Cardiac septum (tissue), 1 donor: ENCODE measurements at places on chromosomes 13 and 19.

DNA sequence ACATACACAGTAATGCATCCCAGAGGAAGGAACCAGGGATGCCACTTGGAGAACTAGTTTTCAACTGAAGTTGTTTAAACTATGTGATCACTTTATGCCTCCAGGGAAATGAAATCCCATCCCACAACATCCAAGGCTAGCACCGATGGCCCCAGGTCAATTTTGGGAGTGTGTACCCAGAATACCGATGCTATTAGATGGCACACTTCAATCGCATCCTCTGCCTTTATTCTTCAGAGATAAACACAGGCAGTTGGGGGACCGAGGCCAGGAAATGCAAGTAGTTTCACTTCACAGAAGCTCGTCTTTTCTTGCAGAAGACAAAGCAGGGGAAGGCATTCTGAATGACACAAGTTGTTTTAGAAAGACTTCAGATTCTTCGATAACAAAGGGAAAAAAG, 13.8 kb downstream of the STK24 start:
- no peak for DNase-seq

DNA sequence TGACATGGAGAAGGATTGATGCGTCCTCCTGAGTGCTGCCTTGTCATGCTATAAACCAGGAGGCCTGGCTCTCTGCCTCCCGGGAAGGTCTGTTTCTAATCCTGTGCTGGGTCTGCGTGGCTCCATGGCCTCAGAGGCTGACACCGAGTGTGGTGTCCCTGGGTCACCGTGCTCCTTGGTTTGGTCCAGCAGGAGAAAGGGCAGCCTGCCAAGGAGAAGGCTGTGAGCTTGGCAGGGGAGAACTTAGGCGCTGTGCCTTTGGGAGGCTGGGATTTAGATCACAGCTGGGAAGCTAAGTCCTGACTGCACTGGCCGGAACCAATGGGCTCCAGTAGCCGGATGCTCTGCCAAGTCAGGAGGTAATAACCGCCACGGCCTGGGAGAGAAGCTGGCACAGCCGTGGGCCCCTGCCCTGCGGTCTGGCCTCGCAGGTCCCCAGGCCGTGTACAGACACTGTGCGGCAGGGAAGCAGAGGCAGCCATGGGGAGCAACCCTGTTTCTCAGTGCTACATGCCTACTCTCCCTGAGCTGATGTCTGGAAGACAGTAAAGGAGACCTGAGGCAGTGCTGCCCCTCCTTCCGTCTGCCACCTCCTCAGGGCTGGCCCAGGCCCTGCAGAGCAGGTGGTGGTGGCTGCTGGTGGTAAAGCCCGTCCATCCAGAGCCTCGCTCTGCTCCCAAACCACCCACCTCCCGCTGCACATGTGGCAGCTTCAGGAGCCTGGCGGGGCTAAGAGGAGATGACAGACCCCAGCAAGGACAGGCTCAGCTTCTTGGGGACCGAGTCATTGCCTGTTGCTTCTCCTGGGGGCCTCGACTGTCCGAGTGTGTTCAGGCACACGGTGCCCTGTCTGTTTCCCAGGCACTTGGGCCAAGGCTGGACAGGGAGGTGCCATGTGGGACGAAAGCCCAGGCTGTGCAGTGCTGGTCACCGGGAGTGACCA, 44.9 kb downstream of the C13orf46 start:
- DNase-seq: peak; percentile 86

- no peak for DNase-seq
Observed at GRCh38 chr13:34152996-34153395, 335.0 kb downstream of the RFC3 start.

DNA sequence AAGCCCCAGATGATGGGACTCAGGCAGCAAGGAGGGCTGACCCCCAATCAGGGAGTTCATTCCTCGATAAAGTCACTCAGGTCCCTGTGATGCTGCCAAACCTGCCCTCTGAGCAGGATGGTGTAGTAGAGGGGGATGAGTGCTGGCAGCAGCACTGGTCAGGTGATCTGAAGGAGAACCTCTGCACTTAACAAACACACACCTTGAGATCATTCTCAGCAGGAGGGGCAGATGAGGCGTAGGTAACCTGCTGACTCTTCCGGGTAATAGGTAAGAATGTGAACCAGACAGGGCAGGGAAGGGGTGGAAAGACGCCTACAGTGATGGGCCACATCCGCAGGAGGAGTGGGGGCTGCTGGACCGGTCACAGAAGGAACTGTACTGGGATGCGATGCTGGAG, 3.2 kb downstream of the ZNF446 start:
- DNase-seq: peak; percentile 67

DNA sequence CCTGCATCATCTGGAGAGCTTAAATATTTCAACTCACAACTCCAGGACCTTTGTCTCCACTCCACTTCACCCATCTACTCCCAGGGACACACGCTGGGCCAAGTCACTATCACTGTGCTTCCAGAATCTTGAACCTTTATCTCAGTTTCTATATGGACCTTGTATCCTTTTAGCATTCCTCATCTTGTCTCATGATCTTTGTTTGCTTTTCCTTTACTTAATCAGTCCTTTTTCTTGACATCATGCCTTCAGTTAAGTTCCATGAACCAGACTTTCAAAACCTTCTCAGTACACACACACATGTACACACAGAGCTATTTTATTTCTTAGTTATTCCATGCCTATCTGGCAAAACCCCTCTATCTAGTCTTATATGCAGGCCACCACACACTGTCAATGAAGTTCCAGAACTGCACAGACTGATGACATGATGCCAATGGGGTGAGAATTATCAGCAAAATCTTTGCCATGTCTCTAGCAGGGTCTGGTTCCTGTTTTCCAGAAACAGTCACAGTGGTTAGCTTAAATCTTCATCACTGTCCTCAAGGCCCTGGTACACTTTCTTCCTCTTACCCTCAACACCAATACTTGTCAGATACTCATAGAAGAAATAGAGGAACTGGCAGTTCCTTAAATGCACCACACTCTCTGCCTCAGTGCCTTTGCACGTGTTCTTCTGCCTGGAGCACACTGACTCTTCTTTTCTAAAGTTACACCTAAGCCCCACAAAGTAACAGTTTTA, 77.6 kb upstream of the STARD13 start:
- no peak for DNase-seq

DNA sequence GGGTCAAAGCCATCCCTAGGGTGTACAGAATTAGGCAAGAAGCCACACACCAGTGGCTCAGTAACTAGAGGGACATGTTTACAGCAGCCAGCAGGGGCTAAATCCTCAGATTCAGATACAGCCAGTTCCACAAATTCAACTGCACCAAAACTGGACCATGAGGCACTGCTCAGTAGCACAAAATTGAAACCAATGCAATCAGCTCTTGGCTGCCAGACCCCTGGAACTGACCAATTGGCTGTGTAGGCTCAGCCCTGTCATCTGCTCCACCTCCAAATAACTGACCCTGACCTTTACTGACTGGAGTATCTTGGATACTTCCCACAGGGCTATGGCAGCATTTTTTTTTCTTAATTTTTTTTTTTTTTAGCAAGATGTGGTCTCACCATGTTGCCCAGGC, 226.5 kb downstream of the FOXO1 start:
- DNase-seq: no peak

GRCh38 chr13:53466576-53466975, 438.0 kb downstream of the OLFM4 start:
- DNase-seq: no peak

- no peak for DNase-seq
Observed at GRCh38 chr13:102227741-102228140, 174.1 kb downstream of the FGF14 start.

DNA sequence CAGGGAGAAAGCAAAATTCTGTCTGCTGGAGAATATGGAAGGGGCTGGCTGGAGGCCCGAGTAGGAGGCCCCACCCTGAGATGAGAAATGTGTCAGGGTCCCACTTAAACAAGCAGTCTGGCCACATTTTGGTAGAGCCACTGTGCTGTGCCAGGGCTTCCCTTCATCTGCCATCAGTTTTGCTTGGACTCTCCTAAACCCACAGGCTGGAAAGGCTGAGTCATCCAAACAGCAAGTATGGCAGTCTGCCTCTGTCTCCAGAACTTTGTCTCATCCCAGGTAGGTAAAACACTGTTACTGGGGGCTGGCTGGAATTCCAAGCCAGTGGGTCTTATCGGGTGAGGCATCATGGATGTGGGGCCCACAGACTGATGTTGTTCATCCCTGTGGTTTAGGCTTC, 1390.6 kb downstream of the UQCRFS1 start:
- no peak for DNase-seq

DNA sequence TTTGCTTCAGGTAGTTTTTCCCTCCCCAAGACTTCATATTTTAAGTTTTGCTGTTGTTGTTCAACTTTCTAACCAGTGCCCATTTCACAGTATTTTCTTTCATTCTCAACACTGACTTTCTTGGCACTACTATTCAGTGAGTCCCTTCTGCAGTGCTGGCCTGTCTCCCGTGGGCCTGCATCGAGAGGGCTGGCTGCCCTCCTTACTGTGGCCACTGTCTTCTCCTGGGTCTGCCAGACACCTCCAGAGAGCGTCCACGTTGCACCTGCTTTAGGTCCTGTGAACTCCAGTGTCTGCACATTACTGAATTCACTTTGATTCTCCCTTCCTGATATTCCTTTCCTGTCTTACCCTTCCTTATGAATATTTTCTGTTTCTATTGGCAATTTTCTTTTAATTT, 27.3 kb downstream of the COL4A1 start:
- no peak for DNase-seq

DNA sequence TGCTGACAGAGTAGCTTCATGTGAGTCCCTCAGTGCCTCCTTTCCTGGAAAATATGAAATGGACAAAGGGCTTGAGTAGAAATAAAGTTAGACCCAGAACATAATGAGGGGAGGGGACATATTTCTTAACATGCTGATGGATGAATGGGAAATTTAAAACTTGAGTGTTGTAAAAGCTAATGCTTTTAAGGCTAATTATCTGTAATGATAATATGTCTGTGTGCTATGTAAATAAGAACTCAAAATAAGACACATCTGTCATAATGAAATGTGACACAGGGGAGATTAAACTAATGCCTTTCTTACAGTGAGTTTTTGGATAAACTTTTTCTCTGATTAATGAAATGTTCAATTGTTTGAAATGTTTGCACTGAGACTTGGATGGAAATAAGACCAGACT, 65.8 kb upstream of the RFXAP start:
- no peak for DNase-seq

DNA sequence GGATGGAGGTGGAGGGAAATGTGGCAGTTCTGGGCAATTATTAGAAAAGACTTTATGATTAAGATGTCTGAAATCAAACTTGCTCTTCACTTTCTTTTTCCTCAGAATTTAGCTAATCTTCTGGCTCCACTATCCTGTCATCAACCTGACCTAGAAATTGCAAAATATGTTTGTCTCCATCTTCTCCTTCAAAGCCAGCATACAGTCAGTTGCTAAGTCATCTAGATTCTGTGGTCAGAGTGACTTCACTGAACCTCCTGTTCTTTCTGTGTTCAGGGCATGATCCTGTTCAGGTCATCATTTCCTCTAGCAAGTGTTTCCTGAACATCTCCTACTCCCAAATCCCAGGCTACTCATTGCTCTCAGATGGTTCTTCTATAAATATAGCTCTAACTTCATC, 10.8 kb upstream of the CCNA1 start:
- DNase-seq: no peak

DNA sequence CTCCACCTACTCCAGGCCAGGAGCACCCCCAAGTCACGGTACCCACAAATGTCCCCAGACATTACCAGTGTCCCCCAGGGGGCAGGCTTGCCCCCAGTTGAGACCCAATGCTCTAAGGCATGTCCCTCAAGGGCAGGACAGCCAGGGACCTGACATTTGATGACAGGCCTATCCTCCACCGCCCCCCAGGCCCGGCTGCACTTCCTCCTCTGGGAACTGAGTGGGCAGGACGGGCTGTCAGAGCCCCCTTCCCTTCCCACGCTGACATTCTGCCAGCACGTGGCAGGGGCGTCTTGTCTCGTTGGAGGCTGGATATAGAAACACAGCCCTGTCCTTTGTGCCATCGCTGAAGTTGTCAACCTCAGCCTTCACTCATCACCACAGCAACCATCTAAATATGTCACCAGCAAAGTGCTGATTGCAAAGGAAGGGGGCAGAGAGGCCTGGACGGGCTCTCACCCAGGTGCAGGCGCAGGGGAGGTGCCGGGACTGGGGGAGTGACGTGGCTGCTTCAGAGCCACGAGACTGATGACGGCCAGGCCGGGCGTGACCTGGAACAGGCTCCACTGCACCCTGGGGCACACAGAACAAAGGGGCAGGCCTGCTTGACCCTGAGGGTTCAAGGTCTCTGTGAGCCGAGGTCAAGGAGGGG, 38.4 kb downstream of the GNG7 start:
- DNase-seq: peak; percentile 86

DNA sequence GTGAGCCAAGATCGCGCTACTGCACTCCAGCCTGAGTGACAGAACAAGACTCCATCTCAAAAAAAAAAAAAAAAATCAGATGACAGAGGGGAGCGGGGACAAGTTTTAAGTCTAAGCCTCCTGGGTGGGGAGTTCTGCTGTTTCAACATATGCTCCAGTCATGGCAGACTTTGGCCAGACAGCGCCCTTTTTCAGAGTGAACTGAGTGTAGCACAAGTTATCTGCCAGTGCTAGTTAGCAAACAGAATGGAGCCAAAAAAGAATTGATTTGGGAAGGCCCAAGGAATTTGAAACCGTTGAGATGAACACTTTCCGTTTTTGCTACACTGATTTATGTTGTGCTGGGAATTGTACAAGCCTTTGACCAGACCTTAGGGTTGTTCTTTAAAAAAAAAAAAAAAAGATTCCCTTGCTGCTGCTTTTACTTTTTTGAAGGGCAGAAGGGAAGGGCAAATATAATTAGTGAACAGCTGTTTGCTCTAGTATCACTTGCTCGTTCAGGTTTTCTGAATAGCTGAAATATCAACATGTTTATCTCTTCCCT, 5.7 kb downstream of the ACTN4 start:
- DNase-seq: no peak

- peak; percentile 100 for DNase-seq
Observed at GRCh38 chr19:1205114-1206099, at the start of gene STK11. Gene STK11 (plus strand): TSS chr19:1205778. CDS start chr19:1206914, 1,136 bp downstream.

DNA sequence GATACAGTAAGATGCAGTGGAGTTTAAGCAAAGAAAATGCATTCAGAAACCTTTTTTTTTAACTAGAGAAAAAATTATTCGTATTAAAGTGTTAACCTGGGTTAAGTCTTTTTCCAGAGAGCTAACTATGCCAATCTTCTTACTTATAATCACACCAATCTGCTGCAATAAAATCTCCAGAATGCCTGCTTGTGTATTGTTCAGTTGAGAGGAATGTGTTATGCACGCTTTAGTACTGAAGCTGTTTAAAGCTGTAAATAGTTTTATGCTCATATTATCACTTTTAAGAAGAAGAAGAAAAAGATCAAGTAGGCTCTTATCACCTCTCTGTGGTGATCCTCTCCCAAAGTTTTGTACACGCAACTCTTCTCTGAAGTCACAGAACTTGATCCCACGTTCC, 528.7 kb downstream of the RFC3 start:
- DNase-seq: no peak
